ENCODE measurements at places on chromosomes 7 and 10.

GRCh38 chr10:43976292-43976691 lies 327.6 kb upstream of the ZNF32 start:
- DNase-seq = no peak

GRCh38 chr7:26664735-26665416 lies 199.5 kb downstream of the SKAP2 start:
- DNase-seq = no peak

GRCh38 chr7:78762625-78763024 lies 690.8 kb downstream of the MAGI2 start:
- DNase-seq = no peak

- DNase-seq = no peak
Measured at GRCh38 chr7:106604971-106605370, 56.0 kb downstream of the CCDC71L start.

DNA sequence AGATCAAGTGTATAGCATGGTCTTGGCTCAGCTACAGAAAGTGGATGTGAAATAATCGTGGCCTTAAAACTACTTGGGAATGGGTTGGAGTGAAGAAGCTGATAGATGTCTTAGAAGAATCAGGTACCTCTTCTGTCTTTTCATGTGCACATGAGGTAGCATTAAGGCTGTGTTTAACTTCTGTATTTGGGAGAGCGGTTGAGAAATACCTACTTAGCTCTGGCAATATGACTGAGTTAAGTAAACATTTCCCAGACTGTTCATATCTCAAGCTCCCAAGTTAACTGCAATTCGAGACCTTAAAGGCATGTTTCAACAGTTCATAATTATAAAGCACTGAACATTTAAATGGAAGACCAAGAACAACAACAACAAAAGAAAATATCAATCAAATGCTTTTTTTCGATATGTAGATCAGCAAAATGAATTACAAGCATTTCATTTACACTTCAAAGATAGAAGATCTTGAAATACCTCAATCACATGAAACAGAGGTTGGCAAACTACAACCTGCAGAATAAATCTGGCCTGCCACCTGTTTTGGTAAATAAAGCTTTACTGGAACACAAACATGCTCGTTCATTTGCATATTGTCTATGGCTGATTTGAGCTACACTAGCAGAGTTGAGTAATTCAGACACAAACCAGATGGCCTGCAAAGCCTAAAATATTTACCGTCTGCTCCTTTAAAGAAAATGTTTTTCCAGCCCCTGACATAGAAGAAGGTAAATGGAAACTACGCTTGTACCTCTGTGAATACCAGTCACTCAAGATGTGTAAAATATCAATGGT lies 337.1 kb upstream of the GLI3 start:
- DNase-seq = no peak

- DNase-seq = no peak
Measured at GRCh38 chr10:11720260-11720741, 21.9 kb upstream of the ECHDC3 start.

GRCh38 chr10:6396652-6397051 lies 183.4 kb downstream of the PRKCQ start:
- DNase-seq = no peak

GRCh38 chr7:20412032-20412431 lies 81.3 kb downstream of the ITGB8 start:
- DNase-seq = no peak

- DNase-seq = no peak
Measured at GRCh38 chr7:103141753-103142404, 7.0 kb downstream of the NAPEPLD start.

DNA sequence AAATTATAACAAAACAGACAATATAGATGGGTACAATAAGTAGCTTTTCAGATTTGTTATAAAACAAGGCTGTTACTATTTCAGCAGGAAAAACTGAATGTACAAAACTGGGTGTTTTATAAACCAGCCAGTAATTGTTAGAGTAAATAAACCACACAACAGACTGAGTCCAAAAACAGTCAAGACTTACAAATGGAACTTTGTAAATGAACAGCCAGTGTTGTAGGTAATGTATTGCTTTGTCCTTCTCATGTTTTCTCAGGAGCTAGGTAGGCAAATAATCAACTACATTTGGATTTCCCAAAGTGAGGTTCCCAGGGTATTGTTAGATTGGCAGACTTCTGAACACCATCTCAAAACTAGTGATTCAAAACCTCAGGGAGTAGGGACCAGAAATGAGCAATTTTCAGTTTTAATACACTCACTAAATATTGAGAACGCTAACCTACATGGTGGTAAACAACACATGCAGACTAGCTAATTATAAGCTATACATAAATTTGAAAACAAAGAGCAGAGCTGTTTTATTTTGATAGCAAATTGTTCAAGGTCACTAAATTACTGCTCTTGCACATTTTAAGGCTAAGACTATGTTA lies 36.2 kb downstream of the HERPUD2 start:
- no peak for DNase-seq

GRCh38 chr7:121544726-121545125 lies 148.6 kb upstream of the FAM3C start:
- no peak for DNase-seq

DNA sequence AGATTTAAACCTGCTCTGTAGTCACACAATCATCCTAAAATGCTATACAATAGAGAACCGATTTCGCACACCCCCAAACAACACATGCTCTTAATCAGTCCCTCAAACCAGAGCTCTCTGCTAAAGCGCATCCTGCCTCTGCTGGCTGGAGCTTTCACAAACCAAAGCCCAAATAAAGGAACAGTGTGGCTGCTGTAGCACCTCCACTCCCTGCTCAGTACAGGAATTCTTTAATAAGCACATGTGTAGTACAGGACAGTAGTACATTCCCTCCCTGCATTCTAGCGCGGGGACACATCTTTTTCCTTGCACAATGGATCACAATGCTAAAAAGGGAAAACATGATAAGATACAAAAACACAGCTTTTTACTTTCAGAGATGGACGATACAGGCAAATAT lies 684.6 kb downstream of the MAGI2 start:
- DNase-seq = no peak

GRCh38 chr7:45574669-45575500 lies 717 bp downstream of the ADCY1 start:
- no peak for DNase-seq

DNA sequence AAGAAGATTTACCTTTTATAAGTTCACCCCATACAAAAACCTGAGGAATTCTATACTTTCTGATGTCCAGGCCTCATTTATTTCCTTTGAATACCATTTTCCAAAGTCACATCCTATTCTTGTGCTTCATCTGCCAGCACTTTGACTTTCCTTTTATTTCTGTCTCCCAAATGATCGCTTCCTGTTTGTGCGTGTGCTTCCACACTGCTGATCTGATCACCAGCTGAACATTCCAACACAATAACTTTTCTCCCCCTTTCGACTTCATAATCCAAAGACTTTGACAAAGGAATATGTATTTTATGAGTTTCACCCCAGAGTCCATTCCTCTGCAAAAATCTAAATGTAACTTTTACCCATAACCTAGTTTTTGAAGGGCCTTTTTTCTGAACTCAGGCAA lies 3.1 kb downstream of the ELAPOR2 start:
- DNase-seq = no peak

GRCh38 chr10:110530131-110530831 lies 32.6 kb downstream of the DUSP5 start:
- no peak for DNase-seq

DNA sequence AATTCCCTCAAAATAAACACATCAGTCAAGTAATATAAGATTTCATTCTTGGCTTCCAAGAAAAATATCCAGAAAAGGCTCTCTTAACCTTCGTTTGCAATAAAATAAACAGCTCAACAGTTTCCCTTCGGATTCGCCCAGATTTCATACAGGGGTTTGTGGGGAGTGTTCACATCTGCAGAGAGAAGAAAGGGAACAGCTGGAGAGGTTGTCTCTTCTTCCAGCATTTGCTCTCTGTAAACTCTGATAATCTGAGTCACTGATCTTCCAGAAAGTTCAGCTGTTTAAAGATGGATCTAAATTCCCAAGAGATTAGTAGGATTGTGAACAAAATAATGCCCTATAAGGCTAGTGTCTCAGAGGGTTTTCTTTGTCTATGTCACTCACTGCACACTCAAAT lies 277.9 kb downstream of the HPSE2 start:
- no peak for DNase-seq

DNA sequence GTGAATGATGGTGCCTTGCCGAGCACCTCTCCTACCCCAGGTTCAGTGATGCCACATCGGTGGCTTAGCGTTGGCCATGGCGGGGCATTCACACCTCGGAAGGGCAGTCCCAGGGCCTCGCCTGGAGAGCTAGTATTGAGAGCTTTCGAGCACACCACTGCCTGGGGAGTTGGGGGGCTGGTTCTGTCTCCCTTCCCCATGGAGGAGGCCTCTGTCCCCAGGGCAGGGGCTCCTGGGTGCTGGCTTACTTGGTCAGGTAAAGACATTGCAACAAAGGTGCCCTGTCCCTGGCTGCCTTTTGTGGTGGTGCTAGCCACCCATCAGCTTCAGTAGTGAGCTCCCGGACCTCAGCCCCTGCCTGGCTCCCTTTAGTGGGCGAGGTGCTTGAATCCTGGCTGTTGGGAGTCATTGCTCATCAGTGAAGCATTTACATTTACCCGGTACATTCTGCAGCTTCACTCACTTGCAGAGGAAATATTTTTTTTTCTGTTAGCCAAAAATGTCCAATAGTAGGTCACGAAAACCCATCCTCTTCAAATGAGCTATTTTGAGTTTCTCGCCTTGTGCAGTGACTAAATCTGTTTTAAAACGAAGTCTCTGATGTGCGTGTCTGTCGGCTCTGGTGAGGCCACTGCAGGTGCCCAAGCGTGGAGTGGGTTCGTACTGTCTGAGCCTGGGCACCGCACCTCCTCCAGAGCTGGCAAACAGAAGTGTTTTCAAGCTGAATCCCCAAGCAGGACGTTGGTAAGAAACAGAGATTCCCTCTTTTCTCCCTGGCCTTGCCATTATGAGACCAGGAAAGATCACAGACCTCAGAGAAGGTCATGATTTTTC lies 95.5 kb downstream of the INPP5A start:
- DNase-seq = no peak

DNA sequence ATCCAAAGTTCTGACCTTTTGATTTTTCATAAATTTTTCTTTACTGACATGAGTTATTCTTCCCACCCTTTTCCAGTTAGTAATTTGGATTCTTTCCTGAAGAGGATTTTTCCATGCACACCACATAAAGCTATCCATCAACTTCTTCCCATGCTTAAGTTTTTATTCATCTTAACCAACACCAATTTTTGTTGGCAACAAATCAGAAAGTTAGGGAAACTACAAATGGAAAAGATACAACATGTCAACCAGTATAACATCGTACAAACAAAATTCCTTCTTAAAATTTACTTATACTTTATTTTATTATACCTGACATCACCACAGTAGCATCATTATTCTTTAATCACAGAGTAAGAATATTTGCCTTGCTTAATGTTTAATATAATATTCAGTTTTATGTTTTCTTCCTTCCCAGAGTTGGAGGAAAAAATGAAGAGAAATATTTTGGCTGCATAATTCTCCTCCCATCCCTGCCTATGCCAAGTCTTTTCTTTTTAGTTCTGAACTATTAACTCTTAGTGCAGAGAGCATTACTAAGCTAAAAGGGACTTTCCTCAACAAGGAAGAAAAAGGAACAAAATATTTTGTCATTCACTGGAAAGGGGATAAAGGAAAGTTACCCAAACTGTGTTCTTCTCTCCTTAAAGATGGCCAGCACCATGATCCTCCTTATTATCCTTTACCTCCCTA lies 67.5 kb upstream of the MEOX2 start:
- no peak for DNase-seq

DNA sequence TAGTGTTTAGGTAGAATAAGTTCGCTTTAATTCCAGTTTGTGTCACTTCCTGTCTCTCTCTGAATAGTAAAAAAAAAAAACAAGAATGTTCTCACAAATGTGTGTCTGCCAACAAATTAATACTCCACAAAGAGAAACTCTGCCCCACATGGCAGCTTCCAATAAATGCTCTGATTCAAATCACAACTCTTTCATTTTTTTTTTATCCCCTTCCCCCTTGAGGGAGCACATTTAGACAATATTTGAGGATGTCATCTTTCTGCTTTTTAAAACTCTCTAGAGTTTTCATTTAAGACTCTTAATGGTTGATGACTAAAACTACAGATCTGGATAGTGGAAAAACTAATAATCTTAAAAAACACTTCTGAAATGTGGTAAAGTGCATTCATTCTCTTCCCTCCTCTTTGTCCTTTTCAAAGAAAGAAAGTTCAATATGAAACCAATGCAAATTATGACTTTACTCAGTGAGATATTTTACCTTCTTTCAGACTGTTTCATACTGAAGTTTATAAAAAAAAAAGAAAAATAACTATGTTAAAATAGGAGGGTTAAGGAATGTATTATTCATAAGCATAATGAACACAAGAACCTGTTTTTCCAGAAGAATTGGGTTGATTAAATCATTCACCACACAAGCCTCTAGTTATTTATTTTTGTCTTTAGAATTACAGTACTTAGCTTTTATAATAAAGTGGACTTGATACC lies 42.3 kb downstream of the ARID5B start:
- DNase-seq = no peak

DNA sequence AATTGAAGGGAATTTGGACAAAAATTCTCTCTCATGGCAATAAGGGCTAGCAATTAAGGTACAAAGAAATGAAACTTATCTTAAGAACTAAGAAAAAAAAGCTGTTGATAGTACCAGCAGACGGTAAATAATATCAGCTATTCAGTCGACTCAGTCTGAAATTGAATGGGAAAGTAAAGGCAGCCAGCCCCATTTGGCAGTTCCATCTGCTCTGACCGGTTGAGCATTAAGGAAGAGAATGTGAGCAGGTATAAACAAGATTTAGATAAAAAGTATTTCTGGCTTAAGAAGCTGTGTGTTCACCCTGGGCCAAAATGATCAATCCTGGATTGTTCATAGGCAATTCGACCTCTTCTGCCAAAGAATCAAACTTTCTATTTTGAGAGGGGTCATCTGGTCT lies 154.6 kb upstream of the NPVF start:
- DNase-seq = no peak

DNA sequence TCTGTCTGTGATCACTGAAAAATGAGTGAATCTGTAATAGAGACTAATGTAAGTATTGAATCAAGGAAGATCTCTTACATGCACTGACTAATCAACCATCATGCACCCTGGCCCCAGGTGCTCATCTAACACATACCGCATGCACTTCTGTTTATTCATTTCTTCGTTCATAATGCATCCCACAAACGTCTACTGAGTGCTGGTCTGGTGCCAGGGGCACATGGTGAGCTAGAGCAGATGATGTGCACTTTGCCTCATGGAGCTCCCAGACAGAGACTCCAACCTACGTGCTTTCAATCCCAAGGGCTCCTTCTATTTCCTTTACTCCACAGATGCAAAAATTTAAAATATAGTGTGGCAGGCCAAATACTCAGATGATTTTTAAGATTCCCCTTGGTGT lies 10.7 kb downstream of the C10orf90 start:
- no peak for DNase-seq

GRCh38 chr7:6479067-6479466 lies 31.3 kb upstream of the DAGLB start:
- no peak for DNase-seq

DNA sequence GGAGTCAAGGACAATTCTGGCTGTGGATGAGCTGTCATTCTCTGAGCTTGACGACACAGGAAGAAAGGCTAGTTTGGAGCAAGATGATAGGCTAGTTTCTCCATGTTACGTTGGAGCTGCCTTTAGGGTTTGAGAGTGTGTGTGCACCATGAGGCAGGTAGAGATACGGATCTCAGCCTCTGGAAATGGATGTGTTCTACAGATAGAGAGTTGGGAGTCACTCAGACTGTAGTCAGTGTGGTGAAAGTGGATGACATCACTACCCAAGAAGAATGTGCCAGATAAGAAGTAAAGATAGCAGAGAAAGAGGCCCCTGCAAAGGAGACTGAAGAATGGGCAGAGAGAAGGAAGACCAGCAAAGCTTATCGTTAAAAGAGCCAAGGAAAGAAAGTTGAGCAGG lies 42.4 kb downstream of the PNLIPRP3 start:
- DNase-seq = no peak
